SHP77 treated with DMSO at 0.1 percent for 48 hours (cell line): ENCODE measurements at places on chromosomes 11 and 22.

- no peak for DNase-seq
Measured at GRCh38 chr11:2307501-2308331, 5.9 kb downstream of the TSPAN32 start.

- no peak for DNase-seq
Measured at GRCh38 chr11:104704888-104705287, 193.4 kb downstream of the CASP12 start.

- DNase-seq: no peak
Measured at GRCh38 chr11:8206251-8207079, 37.6 kb upstream of the RIC3 start.

DNA sequence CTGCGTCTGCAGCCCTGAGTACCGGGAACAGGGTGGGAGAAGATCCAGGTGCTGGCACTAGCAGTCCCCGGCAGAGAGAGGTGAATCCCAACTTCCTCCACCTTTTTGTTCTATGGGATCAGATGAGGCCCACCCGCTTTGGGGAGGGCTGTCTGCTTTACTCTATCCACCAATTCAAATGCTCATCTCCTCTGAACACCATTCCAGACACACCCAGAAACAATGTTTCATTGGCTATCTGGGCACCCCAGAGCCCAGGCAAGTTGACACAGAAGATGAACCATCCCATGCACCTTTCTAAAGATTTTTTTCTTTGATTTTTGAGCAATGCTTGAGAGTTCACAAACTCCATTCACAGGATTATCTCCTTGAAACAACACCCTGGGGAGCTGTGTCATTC is 78.0 kb downstream of the PARVB start:
- no peak for DNase-seq

- DNase-seq: no peak
Measured at GRCh38 chr11:45635907-45636306, 29.5 kb downstream of the CHST1 start.

DNA sequence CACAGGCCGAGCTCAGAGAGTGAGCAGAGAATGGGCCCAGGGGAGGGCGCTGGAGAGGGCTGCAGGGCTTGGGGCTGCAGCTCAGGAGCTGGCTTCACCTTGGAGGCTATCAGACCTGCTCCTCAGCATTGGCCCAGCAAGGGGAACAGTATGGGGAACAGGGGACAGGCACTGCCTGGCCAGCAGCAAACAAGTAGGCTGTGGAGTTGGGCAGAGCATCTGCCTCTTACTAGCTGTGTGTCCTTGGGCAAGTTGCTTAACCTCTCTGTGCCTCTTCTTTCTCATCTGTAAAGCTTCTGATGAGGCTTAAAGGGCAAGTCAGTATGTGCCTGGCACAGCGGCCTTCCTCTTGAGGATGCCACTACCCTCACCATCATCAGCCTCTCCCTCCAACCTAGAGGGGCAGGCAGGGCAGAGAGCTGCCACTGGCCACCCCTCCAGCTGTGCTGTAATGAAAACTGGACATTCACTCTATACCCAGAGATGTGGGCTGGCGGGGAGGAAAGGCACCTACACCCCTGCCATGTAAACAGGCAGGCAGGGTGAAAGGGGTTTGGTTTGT is 7.5 kb upstream of the CDKN1C start:
- no peak for DNase-seq

- no peak for DNase-seq
Measured at GRCh38 chr22:24406322-24407277, 20.8 kb upstream of the ADORA2A start.

GRCh38 chr11:69674267-69674885 is 777 bp downstream of the LTO1 start:
- no peak for DNase-seq

DNA sequence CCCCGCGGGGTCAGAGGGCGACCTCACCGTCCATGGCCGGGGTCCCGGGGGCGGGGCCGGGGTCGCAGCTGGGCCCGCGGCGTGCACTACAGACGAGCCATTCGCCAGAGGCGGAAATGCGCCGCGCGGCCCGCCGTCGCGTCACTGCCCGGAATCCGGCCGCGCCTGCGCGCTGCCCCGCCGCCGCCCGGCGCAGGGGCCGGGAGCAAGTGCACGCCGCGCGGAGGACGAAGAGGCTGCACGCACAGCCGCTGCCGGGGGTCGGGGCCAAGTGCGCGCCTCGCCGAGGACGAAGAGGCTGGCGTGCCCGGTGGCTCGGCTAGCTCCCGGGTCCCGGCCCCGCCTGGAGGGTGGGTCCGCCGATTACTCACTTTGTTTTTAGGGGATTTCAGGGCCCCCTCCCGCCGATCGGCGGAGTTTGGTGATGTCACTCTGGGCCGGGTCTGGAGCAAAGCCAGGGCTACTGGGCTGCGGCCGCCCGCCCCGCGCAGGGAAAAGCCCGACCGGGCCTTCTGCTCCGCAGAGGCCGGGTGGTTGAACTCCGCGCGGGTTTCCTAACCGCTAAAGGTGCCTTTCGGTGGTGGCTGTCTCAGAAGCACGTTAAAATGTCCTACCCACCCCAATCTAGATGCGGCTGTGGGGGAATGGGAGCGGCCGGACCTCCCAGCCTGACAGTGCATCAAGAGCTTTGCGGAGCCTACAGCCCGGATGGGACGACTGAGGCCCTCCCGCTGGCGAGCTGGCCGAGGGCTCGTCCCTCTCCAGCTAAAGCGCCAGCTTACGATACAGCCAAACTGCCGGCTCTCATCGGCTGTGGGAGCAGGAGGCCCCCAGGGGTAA is at the start of gene RELA:
TSS of gene RELA (minus strand) at position 118 of the 840 bp plus-strand sequence. CDS start at position 34, 84 bp downstream.
- DNase-seq: peak; percentile 51

DNA sequence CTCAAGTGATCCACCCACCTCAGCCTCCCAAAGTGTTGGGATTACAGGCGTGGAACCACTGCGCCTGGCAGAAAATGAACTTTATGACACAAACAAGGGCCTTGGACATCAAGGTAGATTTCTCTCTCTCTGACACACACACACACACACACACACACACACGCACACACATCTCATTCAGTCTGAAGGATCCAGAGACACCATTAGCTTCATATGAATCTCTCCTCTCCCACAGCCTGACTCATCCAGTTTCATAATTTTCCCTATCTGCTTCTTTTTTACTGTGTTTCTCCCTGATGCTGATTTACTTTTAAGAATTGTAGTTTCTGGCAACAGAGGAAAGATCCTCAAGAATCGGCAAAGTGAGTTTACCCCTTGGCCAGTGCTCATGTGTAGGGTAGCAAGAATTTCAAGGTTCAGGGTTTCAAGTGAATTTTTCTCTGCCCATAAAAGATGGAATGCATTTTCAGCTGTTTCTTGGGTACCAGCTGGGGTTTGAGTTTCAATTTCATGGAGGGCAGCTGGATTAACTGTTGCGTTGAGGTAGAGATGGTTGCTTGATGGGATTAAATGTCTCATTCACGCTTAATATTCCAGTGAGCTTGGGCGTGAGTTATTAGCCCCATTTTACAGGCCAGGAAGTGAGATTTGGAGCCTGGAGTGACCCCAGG is 3.5 kb downstream of the MYO18B start:
- DNase-seq: no peak

GRCh38 chr22:46721501-46722085 is 16.5 kb downstream of the CERK start:
- no peak for DNase-seq

DNA sequence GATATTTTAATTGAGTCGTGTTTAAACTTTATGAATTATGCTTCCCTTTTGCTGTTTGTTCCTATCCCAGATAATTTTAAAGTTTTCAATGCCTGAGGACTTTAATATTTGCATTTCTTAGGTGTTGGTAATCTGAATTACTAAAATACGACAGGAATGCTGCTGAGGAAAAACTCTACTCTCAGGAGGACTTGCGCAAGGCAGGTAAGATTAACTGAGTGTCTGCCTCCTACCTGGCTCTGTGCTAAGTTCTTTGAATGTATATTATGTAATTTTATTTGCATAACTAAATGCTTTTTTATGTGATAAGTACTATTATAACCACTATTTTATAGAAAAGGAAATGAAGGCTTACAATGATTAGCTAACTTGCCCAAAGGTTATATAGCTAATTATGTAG is 2.7 kb upstream of the KCNA4 start:
- no peak for DNase-seq

DNA sequence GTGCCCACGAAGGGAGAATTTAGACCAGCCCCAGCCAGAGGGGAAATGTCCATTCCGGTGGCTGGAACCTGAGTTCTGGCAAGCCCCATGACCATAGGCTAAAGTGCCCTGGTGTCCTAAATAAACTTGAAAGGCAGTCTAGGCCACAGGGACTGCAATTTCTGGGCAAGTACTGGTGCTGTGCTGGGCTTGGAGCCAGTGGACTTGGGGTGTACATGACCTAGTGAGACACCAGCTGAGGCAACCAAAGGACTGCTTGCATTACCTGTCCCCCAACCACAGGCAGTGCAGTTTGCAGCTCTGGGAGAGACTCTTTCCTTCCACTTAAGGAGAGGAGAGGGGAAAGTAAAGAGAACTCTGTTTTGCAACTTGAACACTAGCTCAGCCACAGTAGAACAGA is 23.7 kb downstream of the RRP8 start:
- no peak for DNase-seq

DNA sequence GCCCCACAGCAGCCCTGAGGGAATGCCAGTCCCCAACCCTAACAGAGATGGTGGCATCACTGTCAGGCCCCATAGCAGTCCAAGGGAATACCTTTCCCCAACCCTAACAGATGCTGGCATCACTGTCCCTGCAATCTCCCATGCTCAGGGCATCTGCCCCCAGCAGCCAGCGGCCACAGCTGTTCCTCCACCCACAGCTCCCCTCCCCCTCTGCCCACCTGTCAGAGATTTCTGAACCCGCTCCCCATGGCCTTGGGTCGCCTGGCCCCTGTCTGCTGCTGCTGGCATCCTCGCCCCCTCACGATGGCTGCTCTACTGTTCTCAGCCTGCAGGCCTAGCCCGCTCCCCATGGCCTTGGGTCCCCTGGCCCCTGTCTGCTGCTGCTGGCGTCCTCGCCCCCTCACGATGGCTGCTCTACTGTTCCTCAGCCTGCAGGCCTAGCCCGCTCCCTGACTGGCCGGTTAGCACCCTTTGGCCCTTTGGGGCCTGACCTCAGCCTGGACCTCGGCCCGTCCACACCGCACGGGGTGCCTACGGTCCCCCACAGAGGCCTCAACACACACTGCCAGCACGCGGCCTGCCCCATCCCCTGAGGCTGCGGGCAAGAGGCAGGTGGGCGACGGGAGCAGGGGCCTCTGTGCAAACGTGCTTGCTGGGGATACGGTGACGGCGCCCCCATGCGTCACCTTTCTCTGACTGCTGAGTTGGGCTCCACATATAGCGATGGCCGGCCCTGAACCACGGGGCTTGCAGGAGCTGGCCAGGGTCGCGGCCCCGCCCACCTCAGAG is 20.7 kb downstream of the CHID1 start:
- DNase-seq: no peak

GRCh38 chr11:9605742-9606141 is 32.3 kb downstream of the WEE1 start:
- no peak for DNase-seq

DNA sequence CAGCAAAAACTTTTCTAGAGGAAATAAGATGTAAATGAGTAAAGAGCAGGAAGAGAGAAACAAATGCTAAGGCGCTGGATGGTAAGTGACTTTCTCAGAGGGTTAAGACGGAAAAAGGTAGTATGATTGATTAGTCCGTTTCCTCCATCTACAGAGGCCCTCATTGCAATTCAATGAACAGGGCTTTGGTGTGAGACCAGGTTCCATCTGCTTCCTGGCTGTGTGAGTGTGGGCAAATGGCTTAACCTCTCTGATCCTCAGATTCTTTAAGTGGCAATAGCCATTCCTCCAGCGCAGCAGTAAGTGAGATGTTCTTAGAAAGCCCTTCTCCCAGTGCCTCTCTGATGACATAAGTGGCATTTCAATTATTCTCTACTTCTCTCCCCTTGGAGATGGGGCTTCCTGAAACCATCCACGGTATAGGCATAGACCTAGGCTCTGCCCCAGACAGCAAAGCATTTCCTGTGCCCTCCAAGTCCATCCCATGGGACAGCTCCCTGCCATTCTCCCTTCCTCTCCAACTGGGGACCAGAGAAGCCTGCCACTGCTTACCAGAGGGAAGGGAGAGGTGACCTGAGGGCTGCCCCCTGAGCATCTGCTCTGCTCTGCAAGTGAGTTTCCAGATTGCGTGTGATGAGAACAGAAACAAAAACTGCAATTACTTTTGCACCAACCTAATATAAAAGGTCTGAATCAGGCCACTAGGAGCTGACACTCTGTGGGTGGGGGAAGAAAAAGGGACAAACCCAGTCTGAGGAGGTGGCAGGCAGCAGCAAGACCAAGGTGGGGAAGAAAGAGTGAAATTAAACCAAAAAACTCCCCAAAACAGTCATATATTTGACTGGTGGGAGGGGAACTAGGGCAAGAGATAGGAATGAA is 12.7 kb upstream of the CD44 start:
- no peak for DNase-seq

DNA sequence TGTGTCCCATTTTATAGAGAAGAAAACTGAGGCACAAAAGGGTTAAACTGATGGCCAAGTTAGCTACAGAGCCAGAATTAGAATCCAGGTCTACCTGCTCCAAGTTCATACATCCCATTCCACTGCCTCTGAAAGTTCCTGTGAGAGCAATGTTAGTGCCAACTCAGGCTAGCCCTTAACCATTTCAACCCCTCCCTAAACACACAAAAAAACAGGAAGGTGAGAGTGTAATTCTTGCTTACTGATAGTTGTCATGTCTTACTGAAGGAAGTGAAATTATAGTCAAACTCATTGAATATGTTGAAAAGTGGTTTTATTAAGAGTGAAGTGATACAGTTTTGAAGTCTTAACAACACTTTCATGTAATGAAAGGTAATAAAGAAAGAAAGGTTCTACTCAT is 2.9 kb upstream of the E2F8 start:
- no peak for DNase-seq

DNA sequence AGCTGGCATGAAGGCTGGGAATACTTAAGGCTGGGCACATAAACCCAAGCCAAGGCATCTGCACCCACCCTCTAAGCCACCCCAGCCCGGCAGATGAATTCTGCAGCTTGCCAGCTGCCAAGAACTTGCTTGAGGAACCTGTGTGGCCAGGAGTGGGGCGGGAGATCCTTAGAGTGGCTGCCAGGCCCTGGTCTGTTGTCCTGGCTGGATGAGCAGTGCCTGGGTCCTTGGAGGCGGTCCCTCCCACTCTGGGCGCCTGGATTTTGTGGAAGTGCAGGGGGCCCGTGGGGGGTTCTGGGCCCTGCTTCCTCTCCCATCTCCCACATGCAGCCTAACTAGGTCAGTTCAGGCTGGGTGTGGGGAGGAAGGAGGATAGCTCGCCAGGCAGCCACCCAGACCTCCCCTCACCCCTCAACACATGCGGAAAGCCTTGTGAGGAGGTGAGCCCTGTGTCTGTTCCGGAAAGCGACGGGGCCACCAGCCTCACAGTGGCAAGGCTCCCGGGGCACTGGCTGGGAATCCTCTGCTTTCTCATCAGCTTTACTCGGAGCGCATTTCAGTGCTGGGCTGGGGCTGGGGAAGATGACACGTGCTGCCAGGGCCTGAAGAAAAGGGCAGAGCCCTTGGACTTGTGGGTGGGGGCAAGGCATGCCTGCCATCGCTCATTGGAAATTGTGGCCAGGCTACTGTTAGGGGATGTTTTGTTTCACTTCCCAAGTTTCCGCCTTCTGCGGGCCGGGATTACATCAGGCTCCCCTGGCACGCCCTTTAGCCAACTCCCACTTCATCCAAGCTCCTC is 8.4 kb downstream of the DAGLA start:
- DNase-seq: no peak
